Astrocyte of the hippocampus (primary cell): ENCODE measurements at places on chromosomes 1 and 21.

GRCh38 chr1:19035377-19036040 is 79.0 kb upstream of the IFFO2 start:
- no peak for DNase-seq

GRCh38 chr1:193437785-193438184 is 251.4 kb upstream of the B3GALT2 start:
- DNase-seq = peak; percentile 16

DNA sequence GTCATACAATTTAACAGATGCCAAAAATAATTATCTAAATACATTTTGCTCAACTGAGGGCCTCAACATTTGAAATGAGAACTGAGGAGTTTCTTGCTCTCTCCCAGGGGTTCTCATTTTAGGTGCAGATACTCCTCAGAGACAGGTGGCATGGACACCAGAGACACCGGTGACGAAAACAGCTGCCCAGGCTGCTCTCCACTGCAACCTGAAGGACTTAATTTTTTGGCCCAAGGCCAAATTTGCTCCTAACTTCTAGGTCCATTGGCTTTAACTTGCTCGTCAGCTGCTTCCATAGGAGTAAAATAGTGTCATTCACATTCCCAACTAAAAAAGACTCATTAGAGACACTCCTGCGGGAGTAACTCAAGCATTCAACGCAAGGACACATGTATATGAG is 87.0 kb downstream of the NRIP1 start:
- no peak for DNase-seq

DNA sequence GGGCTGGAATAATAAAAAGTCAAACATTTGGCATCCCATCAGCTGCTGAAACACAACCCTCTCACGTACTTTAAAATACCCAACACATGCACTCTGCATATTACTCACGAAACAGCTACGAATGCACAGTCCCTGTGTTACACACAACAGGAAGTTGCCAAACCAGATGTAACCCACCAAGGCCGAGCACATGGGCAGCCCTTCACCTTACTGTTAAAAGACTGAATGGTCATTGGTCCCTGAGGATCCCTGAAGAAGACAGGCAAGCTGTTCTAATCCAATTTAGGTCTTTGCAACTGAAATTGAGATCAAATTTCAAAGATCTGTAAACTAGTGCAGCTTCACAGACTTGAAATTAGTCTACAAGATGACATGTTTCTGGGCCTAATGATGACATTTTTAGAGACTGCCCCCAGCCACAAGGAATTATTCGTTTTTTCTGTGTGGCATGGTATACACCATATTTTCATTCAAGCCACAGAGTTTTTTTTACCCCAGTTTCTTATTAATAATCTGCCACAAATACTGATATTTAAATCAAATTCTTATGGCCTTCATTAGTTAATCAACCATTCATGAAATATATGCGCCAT is 25.6 kb upstream of the IER5 start:
- DNase-seq = no peak

DNA sequence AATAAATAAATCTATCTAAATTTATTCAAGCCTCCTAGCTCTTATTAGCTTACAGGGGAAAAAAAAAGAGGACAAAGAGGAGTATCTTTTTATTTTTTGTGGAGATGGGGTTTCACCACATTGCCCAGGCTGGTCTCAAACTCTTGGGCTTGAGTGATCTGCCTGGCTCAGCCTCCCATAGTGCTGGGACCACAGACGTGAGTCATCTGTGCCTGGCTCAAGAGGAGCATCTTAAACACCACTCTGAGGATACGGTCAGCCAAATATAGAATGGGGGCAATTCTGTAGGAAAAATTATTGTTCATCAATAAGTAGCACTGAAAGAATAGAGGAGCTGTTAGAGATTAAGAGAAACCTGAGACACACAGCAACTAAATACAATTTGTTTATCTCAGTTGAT is 24.1 kb downstream of the SLC45A3 start:
- DNase-seq = no peak

GRCh38 chr1:243267914-243268653 is 12.2 kb downstream of the SDCCAG8 start:
- DNase-seq = peak; percentile 68

DNA sequence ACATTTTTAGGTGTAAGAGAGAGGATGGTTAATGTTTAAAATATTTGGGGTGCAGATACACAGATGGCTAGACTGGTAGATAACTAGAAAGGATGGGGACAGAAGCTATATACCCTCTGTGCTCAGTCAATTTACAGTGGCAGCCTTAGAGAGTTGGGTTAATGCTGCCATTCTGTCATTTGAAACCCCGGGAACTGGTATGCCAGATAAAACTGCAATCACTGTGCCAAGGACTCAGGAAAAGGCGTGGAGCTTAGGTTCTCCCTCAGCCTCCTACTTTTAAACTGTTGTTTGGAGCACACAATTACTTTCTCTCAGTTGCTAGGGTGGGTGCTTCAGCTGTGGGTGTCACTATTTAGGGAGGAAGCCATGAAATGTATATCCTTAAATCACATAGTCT is 90.0 kb upstream of the HNRNPU start:
- DNase-seq = no peak

GRCh38 chr1:112893288-112894009 is 62.5 kb downstream of the SLC16A1 start:
- DNase-seq = no peak

DNA sequence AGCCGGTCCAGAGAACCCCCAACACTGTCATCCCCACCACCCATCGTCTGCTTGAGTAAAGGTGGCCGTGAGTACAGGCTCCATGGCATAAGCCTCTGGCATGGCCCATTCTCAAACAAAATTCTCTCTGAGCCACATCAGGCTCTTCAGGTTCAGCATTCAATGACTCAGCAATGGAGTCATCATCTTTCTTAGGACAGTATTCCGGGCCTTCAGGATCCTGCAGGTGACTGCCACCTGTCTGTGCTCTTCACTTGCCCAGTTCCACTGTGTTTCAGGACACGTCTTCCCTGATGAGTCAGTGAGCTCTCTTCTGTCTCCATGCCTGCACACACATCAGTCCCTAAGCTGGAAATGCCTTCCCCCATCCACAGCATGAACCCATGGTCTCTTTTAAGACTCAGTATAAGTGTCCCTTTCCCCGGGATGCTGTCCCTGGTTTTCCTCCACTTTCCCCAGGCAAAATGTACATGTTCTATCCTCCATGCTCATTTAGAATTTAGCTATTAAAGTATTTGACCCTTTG is 81.1 kb upstream of the FGGY start:
- DNase-seq = no peak
